NCI-H1105 treated with DMSO at 0.1 percent for 48 hours (cell line): ENCODE measurements at places on chromosomes 11 and 22.
A peak's percentile ranks its signal among the peaks of the same experiment; 100 is the strongest.

- no peak for DNase-seq
Observed at GRCh38 chr11:116357784-116358544, 414.8 kb downstream of the BUD13 start.

DNA sequence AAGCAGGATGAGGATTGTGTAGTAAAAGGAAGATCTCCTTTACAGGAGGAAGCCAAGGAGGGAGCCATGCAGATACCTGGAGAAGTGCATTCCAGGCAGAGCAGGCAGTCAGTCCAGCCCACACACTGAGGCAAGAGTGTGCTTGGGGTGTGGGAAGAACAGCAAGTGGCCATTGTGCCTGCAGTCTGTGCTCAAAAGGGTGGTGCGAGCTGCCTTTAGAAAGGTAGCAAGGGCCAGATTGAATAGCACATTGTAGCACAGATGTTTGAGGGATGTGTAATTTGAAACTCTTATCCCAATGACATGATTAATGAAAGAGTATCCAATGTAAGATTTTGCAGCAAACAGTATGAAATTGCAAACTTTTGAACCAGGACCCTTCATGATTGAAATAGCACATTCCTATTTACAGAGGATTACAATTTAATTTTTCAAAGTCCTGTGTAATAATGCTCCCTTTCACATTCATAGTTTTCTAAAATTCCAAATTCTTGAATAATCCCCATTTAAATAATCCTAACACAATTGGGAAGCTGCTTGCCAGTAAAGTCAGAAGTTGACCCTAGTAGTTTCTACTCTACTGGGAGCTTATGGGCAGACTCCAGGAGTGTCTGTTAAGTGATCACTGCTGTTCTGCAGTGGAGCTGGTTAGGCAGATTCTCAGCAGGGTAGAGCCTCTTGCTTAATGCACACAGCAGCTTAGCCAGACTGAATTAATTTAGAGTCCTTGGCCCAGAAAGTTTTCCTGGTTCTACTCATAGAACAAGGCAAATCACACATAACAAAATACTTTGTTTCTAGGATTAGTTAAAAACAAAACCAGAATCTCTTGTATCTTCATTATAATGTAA is 78.1 kb downstream of the CYB5R2 start:
- no peak for DNase-seq

DNA sequence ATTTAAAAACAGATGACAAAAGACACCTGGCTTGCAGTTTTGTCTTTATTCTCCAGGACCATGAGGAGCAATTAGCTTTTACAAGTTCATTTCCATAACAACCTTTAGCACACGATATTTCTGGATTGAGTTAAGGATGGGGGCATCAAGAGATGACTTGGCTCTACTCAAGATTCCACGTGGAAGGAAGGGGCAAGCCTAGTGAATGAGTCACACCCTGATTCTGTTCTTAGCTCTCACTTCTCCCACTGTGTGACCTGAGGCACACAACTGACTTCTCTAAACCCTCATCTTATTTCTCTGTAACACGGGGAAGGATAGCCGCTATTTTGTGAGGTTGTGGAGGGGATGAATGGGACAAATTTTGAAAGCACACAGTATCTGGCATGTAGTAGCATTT is 185.5 kb downstream of the KIRREL3 start:
- DNase-seq: no peak

GRCh38 chr22:40432157-40432556 is 61.8 kb downstream of the SGSM3 start:
- no peak for DNase-seq

GRCh38 chr11:18259259-18259658 is 6.8 kb upstream of the SAA1 start:
- no peak for DNase-seq

GRCh38 chr11:66546368-66546965 is at the start of gene ACTN3:
ACTN3 (plus strand) TSS chr11:66546903; CDS start chr11:66546938, 35 bp downstream.
- no peak for DNase-seq

DNA sequence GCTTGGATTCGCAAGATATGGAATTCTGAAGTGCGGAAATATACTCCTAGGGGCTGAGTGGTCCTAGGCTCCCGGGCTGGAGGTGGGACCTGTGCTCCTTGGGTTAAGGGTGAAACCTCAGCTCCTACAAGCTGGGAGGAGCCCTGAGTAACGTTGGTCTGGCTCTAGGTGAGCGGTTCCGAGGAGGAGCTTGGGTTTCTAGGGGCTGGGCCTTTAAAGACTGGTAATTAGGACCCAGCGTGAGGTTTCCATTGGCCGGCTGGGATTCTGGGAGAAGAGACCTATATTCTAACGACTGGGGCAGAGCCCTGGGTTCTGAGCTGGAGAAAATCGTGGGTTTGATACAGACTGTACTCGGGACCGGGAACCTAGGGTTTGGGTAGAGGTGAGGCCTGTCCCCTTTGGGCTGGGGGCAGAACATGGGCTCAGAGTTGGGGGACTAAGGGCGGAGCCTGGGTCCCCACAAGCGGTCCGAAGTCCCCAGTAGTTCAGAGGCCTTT is 882 bp upstream of the MAP4K2 start:
- peak; percentile 55 for DNase-seq

- no peak for DNase-seq
Observed at GRCh38 chr11:128573638-128574037, 13.7 kb downstream of the ETS1 start.

DNA sequence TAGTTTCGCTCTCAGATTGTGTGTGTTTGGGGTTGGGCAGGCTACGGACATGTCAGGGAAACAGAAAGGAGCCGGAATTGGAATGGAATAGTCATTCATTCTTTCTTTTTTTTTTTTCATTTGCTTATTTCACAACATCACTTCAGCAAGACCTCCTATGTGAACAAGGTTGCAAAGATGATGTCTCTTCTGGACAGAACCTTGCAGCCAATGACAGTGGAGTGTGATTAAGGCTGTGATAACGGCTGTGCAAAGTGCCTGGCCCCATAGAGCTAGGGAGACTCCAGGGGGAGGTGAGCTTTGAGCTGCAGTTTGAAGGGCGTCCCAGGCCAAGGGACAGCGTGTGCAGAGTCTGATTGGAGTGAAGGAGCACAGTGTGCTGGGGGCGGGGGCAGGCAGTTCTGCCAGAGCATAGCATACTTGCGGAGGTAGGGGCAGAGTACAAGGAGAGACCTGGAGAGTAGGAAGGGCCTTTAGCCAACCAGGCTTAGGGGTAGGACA is 3.4 kb downstream of the TIGD3 start:
- no peak for DNase-seq

GRCh38 chr11:62179995-62180394 is 10.0 kb upstream of the SCGB1D1 start:
- DNase-seq: no peak

- DNase-seq: no peak
Observed at GRCh38 chr11:45766469-45766868, 38.5 kb upstream of the SLC35C1 start.

DNA sequence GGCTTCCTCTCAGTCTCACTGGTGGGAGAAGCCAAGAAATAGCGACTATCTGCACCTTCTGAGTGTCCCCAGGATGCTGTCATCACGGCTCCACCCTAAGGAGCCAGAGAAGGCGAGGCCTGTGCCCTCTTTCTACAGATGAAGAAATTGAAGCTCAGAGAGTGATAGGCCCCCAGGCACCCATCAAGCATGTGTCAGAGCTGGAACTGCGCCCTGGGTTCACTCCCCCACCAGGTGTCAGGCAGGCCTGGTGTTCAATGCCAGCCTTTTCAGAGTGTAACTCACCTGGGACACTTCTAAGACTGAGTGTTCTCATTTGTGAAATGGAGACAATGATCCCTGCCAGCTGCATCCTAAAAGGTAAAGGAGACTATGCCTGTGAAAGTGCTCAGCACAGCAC is 127.3 kb upstream of the SEZ6L start:
- peak; percentile 70 for DNase-seq

GRCh38 chr11:111409915-111410314 is 30.8 kb upstream of the POU2AF1 start:
- DNase-seq: no peak

DNA sequence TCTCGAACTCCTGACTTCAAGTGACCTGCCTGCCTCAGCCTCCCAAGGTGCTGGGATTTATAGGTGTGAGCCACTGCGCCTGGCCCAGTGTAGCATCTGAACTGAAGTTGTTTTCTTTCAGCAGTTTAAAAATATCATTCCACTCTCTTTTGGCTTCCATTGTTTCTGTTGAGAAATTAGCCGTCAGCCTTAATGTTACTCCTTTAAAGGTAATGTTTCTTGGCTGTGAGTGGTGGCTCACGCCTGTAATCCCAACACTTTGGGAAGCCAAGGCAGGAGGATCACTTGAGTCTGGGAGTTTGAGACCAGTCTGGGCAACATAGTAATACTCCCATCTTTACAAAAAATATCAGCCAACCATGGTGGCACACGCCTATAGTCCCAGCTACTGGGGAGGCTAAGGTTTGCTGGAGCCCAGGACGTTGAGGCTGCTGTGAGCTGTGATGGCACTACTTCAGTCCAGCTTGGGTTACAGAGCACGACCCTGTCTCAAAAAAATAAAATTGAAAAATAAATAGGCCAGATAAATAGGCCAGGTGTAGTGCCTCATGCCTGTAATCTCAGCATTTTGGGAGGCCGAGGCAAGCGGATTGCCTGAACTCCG is 25.9 kb downstream of the MCAM start:
- DNase-seq: no peak

DNA sequence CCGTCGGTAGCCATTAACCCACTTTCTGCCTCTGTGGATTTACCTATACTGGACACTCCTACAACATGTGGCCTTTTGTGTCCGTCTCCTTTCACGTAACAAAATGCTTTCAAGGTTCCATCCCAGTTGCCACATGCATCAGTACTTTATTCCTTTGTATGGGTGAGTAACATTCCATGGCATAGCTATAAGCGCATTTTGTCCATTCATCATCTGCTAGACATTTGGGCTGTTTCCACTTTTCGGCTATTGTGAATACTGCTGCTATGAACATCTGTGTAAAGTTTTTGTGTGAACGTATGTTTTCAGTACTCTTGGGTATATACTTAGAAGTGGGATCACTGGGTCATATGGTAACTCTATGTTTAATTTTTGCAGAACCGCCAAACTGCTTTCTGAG is 257.2 kb downstream of the ST3GAL4 start:
- no peak for DNase-seq

DNA sequence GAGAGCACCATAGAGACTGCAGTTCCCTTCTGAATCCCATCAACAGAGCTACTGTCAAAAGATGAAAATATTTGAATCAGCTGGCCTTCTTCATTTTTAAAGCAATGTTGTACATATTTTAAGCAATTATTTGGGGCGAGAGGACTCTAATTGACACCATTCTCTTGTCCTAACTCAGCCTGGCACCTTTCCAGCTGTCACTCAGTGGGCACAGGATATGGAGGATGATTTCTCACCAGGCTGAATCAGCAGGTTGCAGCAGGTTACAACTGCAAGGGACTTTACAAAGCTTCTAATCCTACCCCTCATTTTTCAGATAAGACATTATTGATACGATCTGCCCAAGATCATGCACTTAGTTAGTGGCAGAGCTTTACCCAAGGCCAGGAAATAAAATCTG is 11.9 kb upstream of the WT1 start:
- peak; percentile 7 for DNase-seq

GRCh38 chr11:3130269-3131071 is 34.6 kb downstream of the OSBPL5 start:
- peak; percentile 80 for DNase-seq

- peak; percentile 49 for DNase-seq
Observed at GRCh38 chr11:18012122-18012905, 533 bp downstream of the SERGEF start.

DNA sequence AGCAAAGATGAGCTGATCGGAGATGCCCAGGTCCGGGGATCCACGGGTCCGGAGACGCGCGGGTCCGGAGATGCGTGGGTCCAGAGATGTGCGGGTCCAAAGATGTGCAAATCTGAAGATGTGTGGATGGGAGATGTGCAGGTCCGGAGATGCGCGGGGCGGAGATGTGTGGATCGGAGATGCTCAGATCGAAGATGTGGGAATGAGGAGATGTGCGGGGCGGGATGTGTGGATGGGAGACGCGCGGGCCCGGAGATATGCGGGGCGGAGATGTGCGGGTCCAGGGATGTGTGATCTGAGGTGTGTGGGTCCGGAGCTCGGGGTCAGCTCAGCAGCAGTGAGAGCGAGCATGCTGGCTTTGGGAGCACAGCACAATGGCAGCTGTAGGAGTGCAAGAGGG is 35.5 kb downstream of the CDPF1 start:
- DNase-seq: no peak

DNA sequence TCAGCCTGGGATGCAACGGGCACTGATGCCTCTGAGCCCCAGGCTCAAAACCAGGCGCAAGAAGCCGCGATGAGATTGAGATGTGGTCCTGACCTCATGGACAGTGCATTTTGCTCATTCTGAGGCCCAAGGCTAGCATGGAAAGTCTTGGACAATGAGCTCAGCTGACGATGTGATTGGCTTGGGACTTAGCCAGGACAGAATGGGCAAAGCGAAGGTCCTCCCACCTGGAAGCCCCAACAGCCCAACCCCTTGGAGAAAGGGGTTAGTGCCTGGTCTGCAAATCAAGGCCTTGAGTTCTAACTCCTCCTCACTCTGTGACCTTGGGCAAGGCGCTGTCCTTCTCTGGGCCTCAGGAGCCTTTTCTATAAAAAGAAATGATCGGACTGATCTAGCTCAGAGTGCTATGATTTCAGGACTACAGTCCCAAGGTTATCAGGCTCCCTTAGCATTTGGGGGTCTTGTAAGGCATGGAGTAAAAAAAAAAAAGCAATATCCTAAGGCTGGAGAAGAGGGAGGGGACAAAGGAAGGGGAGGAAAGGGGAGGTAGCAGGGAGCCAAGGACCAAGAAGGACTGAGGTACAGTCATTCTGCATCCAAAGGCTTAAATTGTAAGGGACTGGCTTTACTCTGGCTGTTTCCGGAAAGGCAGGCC is 2.7 kb downstream of the SLC43A3 start:
- no peak for DNase-seq

DNA sequence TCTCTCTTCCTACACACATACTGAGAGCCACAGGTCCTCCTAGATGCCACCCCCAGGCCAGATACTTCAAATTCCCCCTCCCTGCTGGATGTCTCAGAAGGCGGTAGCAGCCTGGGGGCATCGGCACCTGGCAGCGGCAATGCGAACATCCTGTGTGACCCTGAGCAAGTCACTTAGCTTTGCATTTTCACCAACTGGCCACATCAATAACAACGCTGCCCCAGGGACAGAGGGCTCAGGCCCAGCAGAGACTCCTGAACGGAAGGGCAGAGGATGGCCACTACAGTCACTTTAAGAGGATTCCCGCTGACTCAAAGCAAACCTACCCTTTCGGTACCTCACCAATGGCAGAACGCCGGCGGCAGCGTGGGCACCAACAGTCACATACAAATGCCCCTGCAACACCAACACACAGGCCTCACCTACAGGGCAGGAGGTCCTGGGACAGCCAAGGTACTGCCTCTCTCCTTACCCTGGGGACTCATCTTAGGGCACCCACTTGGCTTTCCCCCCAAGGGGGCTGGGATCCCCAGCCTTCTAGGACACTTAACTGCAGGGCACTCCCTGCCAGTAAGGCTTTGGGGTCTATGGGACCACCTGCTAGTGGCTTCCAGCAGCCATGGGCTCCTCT is 1.6 kb downstream of the LMO1 start:
- DNase-seq: no peak
